ENCODE measurements at places on chromosomes 2 and 18.
A peak's percentile ranks its signal among the peaks of the same experiment; 100 is the strongest.

DNA sequence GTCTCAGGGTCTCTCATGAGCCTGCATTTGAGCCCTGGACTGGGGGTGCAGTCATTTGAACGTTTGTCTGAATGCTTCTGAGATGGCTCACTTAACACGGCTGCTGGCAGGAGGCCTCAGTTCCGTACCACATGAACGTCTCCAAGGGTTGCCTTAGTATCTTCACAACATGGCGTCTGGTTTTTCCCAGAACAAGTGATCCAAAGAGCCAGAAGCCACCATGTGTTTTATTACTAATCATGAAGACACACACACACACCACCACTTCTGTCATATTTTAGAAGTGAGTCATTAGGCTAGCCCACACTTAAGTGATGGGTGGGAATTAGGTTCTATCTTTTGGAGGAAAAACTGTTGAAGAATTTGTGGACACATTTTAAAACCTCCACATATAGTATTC, 15.0 kb upstream of the MYO1B start:
- DNase-seq, result no peak

- no peak for DNase-seq
Observed at GRCh38 chr2:174841350-174841749, 77.1 kb upstream of the CHRNA1 start.

DNA sequence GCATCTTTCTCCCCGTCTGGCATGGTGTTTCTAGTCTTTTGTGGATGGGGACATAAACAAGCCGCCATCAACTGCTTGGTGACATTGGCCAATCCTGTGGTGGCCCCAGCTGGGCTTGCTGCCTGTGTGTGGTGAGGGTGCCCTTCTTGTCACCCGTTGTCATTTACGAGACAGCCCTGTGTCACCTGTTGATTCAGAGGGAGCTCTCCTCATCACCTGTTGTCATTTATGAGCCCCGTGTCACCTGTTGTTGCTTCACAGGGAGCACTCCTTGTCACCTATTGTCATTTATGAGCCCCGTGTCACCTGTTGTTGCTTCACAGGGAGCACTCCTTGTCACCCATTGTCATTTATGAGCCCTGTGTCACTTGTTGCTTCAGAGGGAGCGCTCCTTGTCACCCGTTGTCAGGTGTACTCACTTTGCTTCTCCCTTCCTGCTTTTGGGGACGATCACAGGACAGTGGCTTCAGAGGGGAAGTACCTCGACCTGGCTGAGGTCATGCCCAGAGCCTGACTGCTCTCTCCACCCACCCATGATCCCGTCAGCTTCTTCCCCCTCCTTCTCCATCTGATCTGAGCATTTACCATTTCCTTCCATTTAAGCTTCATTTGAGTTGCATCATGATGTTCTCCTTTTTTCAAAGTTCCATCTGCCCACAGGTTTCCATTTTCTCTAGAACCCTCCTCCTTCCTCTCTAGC, 29.1 kb downstream of the HPCAL1 start:
- DNase-seq, result no peak

GRCh38 chr2:165609672-165610071, 140.2 kb downstream of the CSRNP3 start:
- no peak for DNase-seq

DNA sequence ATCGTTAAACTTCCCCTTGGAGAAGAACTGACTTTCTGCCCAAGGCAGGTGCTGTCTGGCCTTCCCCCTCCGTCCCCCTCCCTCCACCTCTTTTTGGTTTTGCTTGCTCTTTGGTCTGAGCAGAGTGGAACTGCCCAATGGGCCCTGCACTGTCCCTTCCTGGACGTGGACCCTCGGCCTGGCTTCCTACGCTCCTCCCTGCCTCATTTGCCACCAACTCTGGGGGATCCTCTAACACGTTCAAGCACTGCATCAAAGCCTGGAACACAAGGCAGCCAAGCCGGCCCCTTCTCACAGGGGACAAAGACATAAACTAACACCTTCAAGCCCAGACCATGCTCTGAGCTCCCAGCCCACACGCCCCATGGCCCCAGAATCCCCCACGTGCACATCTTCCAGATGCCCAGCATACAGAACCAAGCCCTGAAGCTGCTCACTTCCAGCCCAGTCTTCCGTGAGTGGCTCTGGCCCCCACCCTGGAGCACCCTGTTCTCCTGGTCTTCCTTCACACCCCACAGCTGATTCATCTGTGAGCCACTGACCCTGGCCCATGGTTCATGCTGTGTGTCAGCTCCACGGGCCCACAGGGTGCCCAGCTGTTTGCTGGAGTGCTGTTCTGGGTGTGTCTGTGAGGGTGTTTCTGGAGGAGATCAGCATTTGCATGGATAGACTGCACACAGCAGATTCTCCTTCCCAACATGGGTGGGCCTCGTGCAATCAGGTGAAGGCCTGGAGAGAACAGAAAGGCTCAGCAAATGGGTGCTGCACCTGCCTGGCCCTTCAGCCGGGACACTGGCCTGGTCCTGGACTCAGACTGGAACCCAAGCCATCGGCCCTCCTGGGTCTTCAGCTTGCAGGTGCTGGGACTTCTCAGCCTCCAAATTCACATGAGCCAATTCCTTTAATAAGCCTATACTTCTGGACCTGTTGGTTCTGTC, 247.1 kb upstream of the SALL3 start:
- no peak for DNase-seq

- no peak for DNase-seq
Observed at GRCh38 chr2:213320604-213321003, 36.3 kb downstream of the SPAG16 start.

DNA sequence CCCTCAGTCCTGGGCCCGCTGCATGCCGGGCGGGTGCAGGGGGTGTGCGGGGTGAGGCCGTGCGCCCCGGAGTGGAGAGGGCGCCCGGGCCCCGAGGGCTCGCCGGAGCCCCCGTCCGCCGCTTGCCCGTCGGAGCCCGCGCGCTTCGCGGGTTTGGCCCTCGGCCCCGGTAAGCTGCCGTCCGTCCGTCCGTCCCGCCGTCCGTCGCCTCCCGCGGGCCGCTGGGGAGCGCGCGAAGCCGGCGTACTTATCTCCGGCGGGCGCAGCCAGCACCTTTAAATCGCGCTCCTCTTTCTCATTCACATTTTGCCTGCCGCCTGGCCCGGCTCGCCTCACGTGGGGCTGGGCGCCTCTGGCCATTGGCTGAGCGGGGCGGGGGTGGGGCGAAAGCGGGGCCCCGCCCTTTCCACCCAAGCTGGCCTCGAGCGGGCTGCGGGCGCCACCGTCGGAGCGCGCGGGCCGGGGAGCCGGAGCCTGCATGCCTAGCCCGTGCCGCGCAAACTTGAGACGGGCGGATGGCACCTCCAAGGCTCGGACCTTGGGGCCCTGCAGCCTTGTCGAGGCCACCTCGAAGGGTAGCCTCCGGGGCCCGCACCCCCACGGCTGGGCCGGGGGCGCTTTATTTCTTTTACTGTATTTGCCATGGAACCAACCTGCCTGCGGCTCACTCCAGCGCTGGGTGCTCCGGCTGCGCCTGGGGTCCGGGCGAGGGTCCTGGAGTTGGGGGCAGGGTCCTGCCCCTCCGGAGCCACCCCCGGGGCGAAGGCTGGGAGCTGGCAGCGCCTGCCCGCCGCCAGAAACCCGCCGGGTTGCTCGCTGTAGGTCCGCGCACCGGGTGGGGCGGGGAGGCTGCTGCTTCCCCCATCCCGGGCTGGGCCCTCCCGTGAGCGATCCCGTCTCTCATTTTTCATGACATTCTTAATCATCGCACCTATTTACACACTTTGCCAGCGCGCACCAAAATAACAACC, at the start of gene GBX2:
Gene GBX2 (minus strand): TSS at position 277 of the 971 bp plus-strand sequence. CDS start 415 bp downstream, outside the sequence.
- DNase-seq, result peak; percentile 80

DNA sequence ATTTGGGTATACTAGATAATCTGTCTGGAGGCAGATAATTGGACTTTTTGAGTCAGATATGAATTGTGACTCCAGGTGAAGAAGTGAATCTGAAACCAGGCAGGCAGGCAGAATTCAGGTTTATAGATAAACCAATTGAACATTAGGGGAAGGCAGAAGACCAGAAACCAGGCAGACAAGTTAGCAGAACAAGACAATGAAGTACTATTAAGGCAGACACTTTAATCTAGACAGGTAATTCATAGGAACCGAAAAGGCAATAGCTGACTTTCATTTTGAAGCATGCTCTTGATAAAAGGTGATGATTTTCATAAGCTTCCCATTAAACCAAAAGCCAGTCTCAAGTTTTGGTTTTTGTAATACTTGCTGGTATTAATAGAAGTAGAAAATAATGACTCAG, 19.3 kb upstream of the SLC4A10 start:
- DNase-seq, result no peak
